ENCODE measurements at places on chromosomes 3 and 15. TPM values are rescaled to one million over a fixed set of nuclear protein-coding genes. Genes with fewer than 3 reads are reported as not detected.

TMEM42 gene
- total RNA-seq, result 10.6 TPM

ANKDD1A gene
- total RNA-seq, result 2.6 TPM

AP3B2 gene
- not detected for total RNA-seq

GADL1 gene
- not detected for total RNA-seq

LRRC34 gene
- total RNA-seq, result 2.5 TPM

SI gene
- not detected for total RNA-seq

SOX14 gene
- total RNA-seq, result not detected

CCDC191 gene
- 4.9 TPM for total RNA-seq

ROPN1B gene
- not detected for total RNA-seq

TMEM62 gene
- total RNA-seq, result 22.2 TPM

ASB14 gene
- total RNA-seq, result not detected

PPM1L gene
- total RNA-seq, result 2.3 TPM

MESP1 gene
- total RNA-seq, result 1.7 TPM

SEMA3F gene
- 143 TPM for total RNA-seq

GOLGA8G gene
- total RNA-seq, result not detected

COLQ gene
- 2.3 TPM for total RNA-seq

DNA sequence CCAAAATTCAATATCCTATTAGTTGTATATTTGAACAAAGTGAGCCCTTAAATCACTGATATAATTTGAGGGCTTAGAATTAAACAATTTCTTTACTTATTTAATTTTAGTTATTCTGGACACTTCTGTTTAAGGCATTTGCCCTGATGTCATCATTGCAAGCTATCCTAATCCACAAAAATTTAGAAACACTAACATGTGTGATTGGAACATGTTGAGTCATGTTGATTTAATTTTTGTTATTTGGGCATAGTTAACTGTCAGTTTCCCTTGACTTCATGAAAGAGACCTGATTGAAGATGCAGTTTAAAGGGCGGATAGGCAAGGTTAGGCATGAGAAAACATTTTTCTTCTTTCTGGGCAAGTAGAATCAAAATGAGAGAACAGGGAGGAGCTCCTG, 682.6 kb downstream of the ROBO1 start:
- DNase-seq, result no peak
- H3K27ac ChIP-seq, result no peak overlapping the region
- no peaks in the 10 kb centered on the region for H3K36me3 ChIP-seq
- no peaks in the 10 kb centered on the region for H3K4me1 ChIP-seq

DNA sequence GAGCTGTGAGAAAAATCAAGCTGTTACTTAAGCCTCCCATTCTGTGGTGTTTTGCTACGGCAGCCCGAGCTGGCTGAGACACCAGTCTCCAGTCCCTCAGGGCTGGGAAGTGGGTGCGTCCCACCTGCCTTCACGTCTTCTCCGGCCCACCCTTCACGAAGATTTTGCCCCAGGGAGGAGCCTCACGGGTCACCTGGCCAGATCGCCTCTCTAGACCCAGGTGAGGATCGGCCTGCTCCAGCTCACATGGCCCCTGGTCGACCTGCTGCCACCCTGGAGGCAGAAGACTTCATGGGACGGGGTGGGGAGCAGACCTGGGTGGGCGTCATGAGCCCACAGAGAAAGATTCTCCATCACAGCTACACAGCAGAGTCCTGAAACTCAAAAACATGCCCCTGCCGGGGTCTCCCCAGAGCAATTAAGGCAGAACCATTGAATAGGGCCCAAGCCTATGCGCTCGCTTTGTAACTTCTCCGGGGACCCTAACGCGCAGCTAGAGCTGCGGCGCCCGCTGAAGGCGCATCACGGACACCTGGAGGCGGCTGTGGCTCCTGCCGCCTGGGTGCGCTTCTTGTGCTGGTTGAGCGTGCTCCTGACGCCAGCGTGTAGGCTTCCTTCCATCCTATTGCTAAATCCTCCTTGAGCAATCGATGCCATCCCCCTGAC, 92.6 kb upstream of the ALDH1A3 start:
- H3K4me3 ChIP-seq, result no peak overlapping the region
- H3K36me3 ChIP-seq, result no peaks in the 10 kb centered on the region
- H3K27me3 ChIP-seq, result no peaks in the 10 kb centered on the region
- DNase-seq, result no peak
- H3K27ac ChIP-seq, result no peak overlapping the region

DNA sequence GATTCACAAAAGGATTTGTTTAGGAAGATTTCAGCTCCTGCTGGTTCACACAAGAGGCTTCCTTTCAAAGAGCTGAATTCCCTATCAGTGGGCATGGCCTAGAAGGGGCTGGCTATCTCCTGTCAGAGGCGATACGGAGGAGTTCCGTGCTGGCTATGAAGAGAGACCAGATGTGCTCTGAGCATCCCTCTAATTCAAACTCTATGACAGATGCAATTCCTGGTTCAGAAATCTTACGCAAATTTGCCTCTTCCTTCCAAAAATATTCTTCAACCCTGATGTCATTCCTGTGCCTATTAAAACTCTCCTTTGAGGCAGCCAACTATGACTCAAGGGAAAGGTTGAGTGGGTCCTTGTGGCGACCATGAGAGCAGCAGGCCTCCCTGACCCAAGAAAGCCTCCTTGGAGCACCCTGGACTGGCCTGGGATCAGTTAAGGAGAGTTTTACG, 139.3 kb upstream of the HES1 start:
- no peak overlapping the region for H3K4me3 ChIP-seq
- no peak overlapping the region for H3K27ac ChIP-seq
- DNase-seq, result no peak
- no peaks in the 10 kb centered on the region for H3K4me1 ChIP-seq
- H3K36me3 ChIP-seq, result no peaks in the 10 kb centered on the region
- H3K27me3 ChIP-seq, result peaks cover 2% of the 10 kb centered on the region

DNA sequence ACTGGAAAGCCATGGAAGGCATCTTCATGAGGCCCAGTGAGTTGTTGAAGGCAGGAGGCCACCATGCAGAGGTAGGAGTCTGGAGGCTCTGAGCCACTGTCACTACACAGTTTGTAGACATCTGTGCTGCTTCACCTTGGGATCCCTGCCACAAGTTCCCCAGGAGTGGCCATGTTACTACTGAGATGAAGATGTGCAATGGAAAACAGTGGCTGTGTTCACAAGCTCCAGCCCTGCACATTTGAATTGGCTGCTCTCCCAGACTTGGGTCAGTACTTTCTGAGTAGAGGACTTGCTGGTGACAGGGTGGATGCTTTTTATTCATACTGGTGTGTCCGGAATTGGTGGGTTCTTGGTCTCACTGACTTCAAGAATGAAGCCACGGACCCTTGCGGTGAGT, 86.9 kb upstream of the C15orf39 start:
- H3K27me3 ChIP-seq, result no peaks in the 10 kb centered on the region
- DNase-seq, result no peak
- no peak overlapping the region for H3K4me3 ChIP-seq
- H3K27ac ChIP-seq, result no peak overlapping the region
- no peaks in the 10 kb centered on the region for H3K4me1 ChIP-seq

GRCh38 chr15:72532991-72533601, 59.0 kb downstream of the ARIH1 start:
- DNase-seq, result no peak
- H3K27me3 ChIP-seq, result no peaks in the 10 kb centered on the region
- no peak overlapping the region for H3K4me3 ChIP-seq
- no peaks in the 10 kb centered on the region for H3K4me1 ChIP-seq
- no peaks in the 10 kb centered on the region for H3K36me3 ChIP-seq

- no peaks in the 10 kb centered on the region for H3K27me3 ChIP-seq
- DNase-seq, result no peak
- no peak overlapping the region for H3K27ac ChIP-seq
- no peaks in the 10 kb centered on the region for H3K36me3 ChIP-seq
- H3K4me1 ChIP-seq, result no peaks in the 10 kb centered on the region
Measured at GRCh38 chr15:61641645-61642044, 412.5 kb upstream of the RORA start.

- peaks cover 8% of the 10 kb centered on the region for H3K27me3 ChIP-seq
- H3K4me1 ChIP-seq, result no peaks in the 10 kb centered on the region
- H3K36me3 ChIP-seq, result no peaks in the 10 kb centered on the region
- H3K4me3 ChIP-seq, result no peak overlapping the region
Measured at GRCh38 chr3:123314359-123315270, 112.9 kb downstream of the SEC22A start.

GRCh38 chr3:22542311-22542710, 660.8 kb upstream of the UBE2E2 start:
- no peak overlapping the region for H3K27ac ChIP-seq
- H3K36me3 ChIP-seq, result no peaks in the 10 kb centered on the region
- H3K4me3 ChIP-seq, result no peak overlapping the region
- H3K4me1 ChIP-seq, result no peaks in the 10 kb centered on the region
- H3K27me3 ChIP-seq, result no peaks in the 10 kb centered on the region

DNA sequence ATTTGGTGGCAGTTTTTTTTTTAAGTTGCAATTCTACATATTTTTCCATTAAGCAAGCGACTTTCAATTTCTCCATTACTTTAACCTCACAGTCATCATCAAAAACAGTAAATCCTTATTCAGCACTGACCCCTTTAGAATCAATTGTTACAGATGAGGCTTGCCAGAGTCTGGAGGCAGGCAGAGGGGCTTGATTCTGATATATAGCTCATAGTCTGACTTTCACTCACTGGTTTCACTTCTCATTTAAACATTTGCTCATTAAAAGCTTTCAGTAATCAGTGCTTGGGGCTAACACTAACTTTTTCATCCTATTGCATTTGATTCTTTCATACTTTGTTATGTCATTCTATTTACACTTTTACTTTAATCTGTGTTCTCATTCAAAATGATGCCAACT, 88.4 kb downstream of the PYDC2 start:
- no peaks in the 10 kb centered on the region for H3K36me3 ChIP-seq
- no peak overlapping the region for H3K27ac ChIP-seq
- H3K4me3 ChIP-seq, result no peak overlapping the region

DNA sequence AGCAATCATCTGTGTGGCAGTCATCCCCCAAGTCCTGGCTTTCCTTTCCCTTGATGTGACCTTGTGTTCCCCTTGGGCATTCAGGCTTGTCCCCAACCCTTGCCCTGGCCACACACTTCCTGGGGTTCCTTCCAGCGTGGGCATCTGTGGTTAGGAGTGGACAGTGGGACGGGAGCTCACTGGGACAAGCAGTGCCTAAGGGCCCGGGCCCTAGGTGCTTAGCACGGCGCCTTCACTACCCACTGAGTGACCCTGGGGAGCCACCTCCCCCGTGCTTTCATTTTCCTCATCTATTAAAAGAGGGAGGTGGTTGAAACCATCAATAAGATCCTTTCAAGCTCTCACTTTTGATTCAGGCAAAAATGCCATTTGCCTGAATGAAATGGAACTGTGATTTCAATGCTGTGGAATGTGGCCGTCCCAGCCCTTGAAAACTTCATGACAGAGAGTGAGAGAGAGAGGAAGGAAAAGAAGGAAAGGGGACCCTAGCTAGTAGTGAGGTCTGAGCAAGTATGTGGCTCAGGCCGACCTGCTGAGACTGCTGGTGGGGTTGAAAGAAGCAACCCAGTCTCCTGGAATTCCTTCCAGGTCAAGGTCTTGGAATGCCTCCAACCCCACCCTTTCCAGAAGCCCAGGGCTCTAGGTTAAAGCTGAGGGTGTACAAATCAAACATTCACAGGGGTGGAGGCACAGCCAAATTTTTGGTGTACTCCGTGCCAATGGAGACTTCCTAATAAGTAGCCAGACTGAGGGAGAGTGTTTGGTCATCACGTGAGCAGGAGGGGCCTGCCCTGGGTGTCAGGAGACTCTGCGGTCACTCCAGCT, 302.9 kb downstream of the TLE3 start:
- H3K36me3 ChIP-seq, result no peaks in the 10 kb centered on the region
- H3K27ac ChIP-seq, result no peak overlapping the region
- DNase-seq, result no peak
- H3K4me1 ChIP-seq, result peaks cover 11% of the 10 kb centered on the region
- no peaks in the 10 kb centered on the region for H3K27me3 ChIP-seq

DNA sequence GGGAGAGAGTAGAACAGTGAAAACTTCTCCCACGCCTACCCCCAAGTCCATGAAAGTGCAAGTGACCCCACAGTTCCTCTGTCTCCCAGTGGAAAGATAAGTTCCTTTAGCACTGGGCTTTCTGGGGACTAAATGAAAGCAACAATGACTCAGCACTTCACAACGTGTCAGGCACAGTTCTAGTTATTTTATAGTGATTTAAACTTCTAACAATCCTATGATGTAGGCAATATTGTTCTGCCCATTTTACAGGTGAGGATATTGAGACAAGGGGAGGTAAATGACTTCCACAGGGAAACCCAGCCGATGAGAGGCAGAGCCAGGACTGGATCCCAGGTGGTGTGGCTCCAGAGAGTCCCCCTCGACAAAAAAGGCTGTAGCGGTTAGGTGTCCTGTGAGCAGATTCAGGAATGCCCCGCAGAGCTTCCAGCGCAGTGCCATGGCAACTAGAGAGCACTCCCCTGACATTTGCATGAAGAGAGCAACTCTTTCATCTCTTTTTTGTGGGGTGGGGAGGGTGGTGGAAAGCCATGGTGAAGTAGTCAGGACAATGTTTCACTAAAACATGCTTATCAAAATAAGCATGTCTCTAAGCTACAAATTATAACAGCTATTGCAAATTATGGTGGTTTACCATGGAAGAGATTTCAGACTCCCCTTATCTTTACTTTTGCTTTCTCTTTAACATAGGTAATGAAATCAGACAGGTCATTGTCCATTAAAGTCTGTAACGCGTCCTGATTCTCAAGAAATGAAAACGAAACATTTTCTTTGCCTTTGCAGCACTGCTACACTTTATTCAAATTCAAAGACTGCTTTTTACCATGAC, 62.1 kb downstream of the NR2F2 start:
- no peaks in the 10 kb centered on the region for H3K36me3 ChIP-seq
- no peaks in the 10 kb centered on the region for H3K4me1 ChIP-seq
- no peak overlapping the region for H3K27ac ChIP-seq
- no peak overlapping the region for H3K4me3 ChIP-seq

- DNase-seq, result no peak
- no peaks in the 10 kb centered on the region for H3K36me3 ChIP-seq
- no peak overlapping the region for H3K4me3 ChIP-seq
- no peaks in the 10 kb centered on the region for H3K27me3 ChIP-seq
- peaks cover 3% of the 10 kb centered on the region for H3K4me1 ChIP-seq
Measured at GRCh38 chr15:100844167-100844566, 35.5 kb upstream of the ALDH1A3 start.

GRCh38 chr3:53650424-53650823, 156.0 kb downstream of the CACNA1D start:
- H3K27ac ChIP-seq, result no peak overlapping the region
- H3K4me3 ChIP-seq, result no peak overlapping the region
- H3K36me3 ChIP-seq, result no peaks in the 10 kb centered on the region
- H3K27me3 ChIP-seq, result no peaks in the 10 kb centered on the region

- H3K4me1 ChIP-seq, result no peaks in the 10 kb centered on the region
- DNase-seq, result no peak
- H3K27ac ChIP-seq, result no peak overlapping the region
- no peaks in the 10 kb centered on the region for H3K36me3 ChIP-seq
- H3K27me3 ChIP-seq, result peaks cover 10% of the 10 kb centered on the region
- H3K4me3 ChIP-seq, result no peak overlapping the region
Measured at GRCh38 chr3:123678108-123678511, 93.3 kb upstream of the HACD2 start.

GRCh38 chr3:132444383-132444782, 27.1 kb downstream of the DNAJC13 start:
- peaks cover 16% of the 10 kb centered on the region for H3K4me1 ChIP-seq
- no peak for DNase-seq
- H3K4me3 ChIP-seq, result no peak overlapping the region
- H3K27me3 ChIP-seq, result no peaks in the 10 kb centered on the region
- no peak overlapping the region for H3K27ac ChIP-seq
- H3K36me3 ChIP-seq, result no peaks in the 10 kb centered on the region
